ENCODE measurements at places on chromosomes 5 and 9. TPM values are rescaled to one million over a fixed set of nuclear protein-coding genes. Genes with fewer than 3 reads are reported as not detected.

NEUROG1 gene
- total RNA-seq = not detected

PARP8 gene
- total RNA-seq = 22.1 TPM

PCDHA9 gene
- total RNA-seq = 0.29 TPM

ADCY2 gene
- total RNA-seq = under 0.01 TPM

PDGFRB gene
- 567 TPM for total RNA-seq

Measured in osteoblast (primary cell).